ENCODE measurements at places on chromosomes 7 and 10. TPM values are rescaled to one million over a fixed set of nuclear protein-coding genes. Genes with fewer than 3 reads are reported as not detected.

GRCh38 chr7:117874191-117874700 is 1.0 kb upstream of the CTTNBP2 start:
- DNase-seq, result no peak

GRCh38 chr10:26481914-26482550 is 43.9 kb downstream of the APBB1IP start:
- peak; percentile 32 for DNase-seq

DNA sequence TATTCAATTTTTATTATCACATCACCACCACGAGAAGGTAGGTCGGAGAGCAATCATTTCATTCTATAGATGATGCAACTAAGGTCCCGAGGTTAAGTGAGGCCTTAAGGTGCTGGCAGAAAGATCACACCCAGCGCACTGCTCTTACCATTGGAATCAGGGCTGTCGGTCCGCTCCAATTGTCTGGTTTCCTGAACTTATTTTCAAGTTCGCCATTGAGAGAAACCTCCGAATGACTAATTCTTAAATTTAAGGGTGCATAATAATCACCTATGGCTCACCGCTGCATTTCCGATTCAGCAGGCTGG is 625 bp upstream of the GSTO2 start:
- DNase-seq, result no peak

Gene SH2D4B
- not detected for total RNA-seq

- peak; percentile 48 for DNase-seq
Observed at GRCh38 chr10:128268015-128268722, 141.9 kb upstream of the MKI67 start.

DNA sequence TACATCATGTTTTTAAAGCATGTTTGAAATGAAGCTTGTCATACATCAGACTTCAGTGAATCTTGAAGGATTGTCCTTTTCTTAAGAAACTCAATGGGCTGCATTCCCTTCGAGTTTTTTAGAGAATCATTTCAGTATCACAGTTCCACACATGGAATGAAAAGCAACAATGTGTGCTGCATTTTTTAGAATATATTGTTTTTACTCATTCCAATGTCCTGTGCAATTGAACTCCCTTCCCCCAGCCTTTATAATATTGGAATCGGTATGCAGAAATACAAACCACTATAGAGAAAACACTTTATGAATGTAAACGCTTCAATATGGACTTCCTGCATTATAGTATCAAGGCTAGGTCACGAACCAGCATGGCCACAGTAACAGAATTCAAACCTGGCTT is 634.4 kb downstream of the GATA3 start:
- no peak for DNase-seq

GRCh38 chr7:159200421-159200820 is 55.8 kb upstream of the VIPR2 start:
- no peak for DNase-seq

DNA sequence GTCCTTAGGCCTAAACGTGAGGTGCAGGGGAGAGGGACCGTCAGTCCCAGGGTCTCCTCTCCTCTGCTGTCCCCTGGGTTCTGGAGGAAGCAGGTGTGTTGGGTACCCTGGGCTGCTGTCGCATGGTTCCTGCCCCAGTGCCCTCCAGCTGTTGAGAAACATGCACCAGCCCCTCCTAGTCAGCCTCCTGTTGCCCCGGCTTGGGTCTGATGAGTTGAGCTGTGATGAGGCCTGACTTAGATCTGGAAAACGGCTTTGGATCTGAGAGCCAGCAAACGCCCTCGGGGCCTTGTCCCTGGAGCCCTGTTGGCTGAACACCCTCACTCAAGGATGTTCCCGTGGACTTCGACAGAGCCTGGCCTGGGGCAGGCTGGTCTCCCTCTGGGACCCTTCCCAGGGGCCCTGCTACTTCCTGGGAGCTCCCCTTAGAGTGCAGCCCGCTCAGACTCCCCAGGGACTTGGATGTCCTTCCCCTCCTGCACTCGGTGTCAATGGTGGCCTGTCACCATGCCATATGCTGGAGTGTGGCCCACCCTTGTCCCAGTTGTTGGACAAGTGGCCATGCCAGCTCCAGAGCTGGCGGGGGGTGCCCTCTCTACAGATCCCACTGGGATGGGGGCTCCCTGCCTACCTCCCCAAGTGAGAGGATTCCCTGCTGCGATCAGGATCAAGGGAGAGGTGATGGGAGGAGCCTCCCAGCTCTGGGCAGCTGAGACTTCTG is 12.3 kb downstream of the ZNF316 start:
- DNase-seq, result no peak

Gene CELF2
- total RNA-seq, result 102 TPM

Measured in activated CD4-positive, alpha-beta T cell treated with anti-CD3 and anti-CD28 coated beads for 36 hours (primary cell).